SW 1271 (cell line): ENCODE measurements at places on chromosomes 1 and 21.

GRCh38 chr1:109893532-109894171, 17.0 kb upstream of the CSF1 start:
- DNase-seq, result no peak

DNA sequence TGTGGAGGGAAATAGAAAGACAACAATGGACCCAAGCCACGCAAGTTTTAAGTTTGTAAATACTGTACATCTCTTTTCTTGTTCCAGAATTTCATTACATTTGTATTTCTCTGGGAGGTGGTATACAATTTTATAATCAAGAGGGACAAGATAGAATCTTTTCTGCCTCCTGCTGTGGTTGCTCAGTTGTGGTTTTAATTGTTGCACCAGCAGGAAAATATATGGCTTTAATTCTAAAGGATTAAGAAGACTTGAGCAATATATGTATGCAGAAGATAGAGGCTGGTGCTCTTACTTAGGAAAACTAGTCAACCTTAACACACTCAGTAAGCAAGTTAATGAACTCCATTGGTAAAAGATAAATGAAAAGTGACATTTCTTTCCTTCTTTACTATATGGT, 19.8 kb upstream of the ASB17 start:
- no peak for DNase-seq

- no peak for DNase-seq
These were observed 5.3 kb downstream of the KRTAP10-1 start for GRCh38 chr21:44534688-44535087.

- no peak for DNase-seq
These were observed 8.0 kb upstream of the MACF1 start for GRCh38 chr1:39196244-39197215.

- DNase-seq, result no peak
These were observed 133.3 kb downstream of the XPR1 start for GRCh38 chr1:180765151-180765550.

GRCh38 chr1:48738356-48738755, 38.3 kb downstream of the BEND5 start:
- no peak for DNase-seq

GRCh38 chr1:177703888-177704446, 265.9 kb downstream of the SEC16B start:
- no peak for DNase-seq
